ENCODE measurements at places on chromosomes 2 and 18.

- no peak for DNase-seq
Measured at GRCh38 chr2:240326246-240326645, 109.2 kb upstream of the GPC1 start.

DNA sequence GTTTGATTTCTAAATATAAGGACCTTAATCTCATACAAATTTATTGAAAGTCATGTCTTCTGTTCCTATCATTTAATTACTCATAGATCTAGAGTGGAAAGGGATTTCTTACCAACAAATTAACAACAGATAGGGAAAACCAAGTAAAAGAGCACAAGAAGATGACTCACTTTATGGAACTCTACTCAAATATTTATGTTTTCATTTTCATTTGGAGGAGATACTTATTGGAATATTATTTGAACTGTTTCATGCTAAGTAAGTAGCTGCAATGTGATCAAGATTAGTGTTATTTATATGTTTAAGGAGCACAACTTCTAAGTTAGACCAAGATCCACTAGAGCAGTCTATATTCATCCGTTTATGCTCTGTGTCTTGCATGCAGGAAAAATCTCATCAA is 1.3 kb downstream of the NT5C1B start:
- no peak for DNase-seq

DNA sequence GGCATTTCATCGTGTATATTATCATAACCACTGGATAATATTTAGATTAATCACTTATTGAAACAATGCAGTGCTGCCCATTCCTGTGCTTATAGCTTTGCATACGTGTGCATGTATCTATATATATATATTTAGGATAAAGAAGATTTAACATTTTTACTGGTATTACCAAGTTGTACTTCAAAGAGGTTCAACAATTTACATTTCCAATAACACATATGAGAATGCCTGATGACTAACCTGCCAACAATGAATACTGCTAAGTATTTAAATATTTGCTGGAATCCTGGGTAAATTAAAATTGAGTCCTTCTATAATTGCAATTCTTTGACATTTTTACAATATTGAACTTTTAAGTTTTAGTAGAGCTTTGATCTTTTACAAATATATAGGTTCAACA is 111.4 kb downstream of the SLC39A10 start:
- DNase-seq = no peak

GRCh38 chr18:63307551-63308200 is 11.9 kb downstream of the BCL2 start:
- DNase-seq = no peak
